NCI-H1930 (cell line): ENCODE measurements at places on chromosomes 13 and 19.
A peak's percentile ranks its signal among the peaks of the same experiment; 100 is the strongest.

GRCh38 chr13:31119966-31120700 lies 41.6 kb downstream of the HSPH1 start:
- DNase-seq: no peak

- no peak for DNase-seq
These were observed 630.3 kb downstream of the GPC5 start for GRCh38 chr13:92028695-92029094.

GRCh38 chr13:33994826-33995502 lies 177.0 kb downstream of the RFC3 start:
- DNase-seq: no peak

DNA sequence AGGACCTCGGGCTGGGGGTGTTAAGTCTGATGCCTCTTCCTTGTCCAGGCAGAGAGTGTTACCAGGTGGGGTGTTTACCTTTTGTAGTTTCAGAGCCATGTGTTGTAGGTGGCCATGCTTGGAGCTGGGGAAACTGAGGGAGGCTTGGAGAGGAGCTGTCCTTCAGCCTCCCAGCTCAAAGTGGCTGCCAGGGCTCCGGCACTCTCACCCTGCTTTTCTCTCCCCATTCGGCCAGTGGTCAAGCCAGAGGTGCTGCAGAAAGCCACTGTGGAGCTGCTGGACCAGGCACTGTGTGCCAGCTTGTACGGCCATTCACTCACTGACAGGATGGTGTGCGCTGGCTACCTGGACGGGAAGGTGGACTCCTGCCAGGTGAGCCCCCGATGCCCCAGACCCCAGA lies 17.4 kb downstream of the TIMM13 start:
- DNase-seq: no peak

GRCh38 chr13:86438034-86438433 lies 638.8 kb upstream of the SLITRK6 start:
- peak; percentile 39 for DNase-seq

DNA sequence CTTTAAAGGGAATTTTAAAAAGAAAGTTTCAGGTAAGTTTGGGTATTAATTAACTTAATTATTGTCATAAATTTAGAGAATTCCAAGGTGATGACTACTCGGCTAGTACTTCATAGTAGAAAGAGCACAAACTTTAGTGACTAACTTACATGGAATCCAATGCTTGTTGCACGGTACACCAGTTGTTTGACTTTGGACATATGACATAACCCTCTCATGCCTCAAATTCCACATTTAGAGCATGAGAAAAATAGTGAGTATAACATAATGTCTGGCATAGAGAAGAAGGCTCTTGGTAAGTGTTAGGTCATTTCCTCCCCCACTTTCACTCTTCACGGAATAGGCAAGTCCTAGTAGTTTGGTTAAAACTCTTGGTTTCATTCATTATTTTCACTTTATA lies 1249.4 kb upstream of the SLC10A2 start:
- DNase-seq: no peak

- DNase-seq: peak; percentile 49
These were observed 2.4 kb upstream of the SSBP4 start for GRCh38 chr19:18416778-18417249.

DNA sequence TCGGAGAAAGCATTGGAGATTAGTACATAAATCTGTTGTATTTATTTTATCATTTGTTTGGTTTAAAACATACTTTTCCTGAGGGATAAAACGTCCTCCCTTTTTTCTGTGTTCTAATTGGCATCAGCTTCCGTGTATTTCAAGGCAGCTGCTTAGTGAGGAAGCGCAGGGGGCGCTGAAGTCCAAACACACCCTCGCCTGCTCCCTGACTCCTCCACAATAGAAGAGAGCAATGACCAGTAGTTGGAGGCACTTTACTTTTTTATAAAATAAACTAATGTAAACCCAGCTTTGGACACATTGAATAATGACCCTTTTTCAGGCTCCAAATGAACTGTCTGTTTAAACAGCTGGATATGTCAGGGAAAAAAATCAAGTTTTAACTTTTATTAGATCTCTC lies 79.9 kb downstream of the RNASEH2B start:
- peak; percentile 65 for DNase-seq

GRCh38 chr13:47094734-47095434 lies 198.0 kb upstream of the HTR2A start:
- DNase-seq: no peak

GRCh38 chr13:20514866-20515265 lies 10.8 kb downstream of the CRYL1 start:
- no peak for DNase-seq

DNA sequence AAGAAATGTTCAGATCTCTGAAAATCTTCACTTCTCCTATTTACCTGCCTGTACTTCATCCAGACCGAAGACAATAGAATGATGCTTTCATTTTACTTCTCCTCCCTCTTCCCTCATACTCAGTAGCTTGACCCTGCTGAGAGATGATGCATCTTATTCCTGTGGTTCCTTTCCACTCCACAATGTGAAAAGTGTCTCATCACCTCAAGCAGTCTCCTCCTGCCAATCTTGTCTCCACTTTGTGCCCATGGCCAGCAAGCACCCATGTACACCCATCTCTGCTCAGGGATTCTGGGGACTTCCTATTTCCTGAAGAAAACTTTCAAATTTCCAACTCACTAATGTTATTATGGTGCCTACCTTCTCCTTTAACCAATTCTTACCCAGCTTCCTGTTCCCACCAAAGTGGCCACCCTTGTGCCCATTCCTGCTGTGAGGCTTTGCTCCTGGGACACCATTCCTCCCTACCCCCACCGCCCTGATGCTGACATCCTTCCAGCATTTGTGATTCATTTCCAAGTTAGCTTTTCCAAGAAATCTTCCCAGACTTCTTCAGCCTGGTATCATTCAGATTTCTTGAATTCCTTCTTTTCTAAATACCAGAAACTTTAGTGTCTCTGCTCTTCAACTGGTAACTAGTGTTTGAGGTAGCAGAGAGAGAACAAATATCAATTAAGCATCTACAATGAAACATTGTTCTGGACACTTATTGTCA lies 212.5 kb downstream of the POSTN start:
- DNase-seq: no peak

DNA sequence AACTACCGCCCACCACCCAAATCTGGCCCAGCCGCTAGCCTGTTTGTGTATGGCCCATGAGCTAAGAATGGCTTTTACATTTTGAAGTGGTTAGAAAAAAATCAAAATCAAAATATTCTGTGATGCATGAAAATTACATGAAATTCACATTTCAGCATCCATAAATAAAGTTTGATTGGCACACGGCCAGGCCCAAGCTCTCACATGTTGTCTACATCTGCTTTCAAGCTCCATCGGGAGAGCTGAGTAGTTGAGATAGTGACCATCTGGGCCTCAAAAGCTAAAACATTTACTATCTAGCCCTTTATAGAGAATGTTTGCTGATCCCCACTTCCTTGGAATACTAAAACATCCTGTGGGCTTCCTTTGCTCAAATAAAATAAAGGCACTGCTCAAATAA lies 14.5 kb downstream of the RFX2 start:
- no peak for DNase-seq

DNA sequence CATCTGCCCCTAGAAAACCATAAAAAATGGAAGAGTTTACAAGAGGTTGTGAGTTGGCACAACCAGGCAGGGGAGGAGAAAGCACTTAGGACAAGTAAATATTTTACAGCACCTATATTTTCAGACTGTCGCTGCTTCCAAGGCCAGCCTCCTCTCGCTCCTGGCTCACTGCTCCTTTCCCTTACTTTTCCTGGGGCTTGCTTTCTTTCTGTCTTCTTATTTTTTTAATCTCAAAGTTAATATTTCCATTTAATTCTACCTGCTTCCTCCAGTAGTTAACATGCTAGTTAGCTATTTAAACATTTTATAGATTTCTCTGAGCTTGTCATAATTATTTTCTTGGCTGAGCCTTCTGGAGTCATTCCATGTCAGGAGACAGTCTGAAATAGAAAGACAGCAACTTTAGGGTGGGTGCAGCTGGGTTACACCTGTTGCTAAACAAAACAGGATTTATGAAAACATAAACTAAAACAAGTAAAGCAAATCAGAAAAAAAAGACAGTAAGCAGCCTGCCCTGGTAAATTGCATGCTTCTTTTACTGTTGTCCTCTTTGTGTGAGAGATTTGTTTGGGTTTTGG lies 330.1 kb downstream of the DLEU7 start:
- DNase-seq: no peak

- no peak for DNase-seq
These were observed 53.3 kb downstream of the PARP4 start for GRCh38 chr13:24459234-24459633.

GRCh38 chr13:110290826-110291225 lies 16.1 kb downstream of the COL4A1 start:
- no peak for DNase-seq

DNA sequence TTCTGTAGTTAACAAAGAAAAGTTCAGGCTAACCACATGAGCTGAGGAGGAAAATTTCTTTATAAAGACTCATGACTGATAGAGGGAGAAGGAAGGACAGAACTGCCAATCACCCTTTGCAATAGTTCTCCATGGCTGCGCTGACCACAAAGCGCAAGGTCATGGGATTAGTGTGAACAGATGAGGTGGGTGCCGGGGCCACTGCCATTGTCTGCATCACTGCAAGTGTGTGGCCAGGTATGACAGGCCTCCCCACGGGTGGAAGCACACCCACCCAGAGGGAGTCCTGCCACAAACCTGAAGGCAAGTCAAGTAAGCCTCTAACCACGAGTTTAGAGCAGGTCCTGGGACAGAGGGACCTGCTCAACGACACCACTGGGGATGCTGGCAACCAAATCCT lies 128.1 kb downstream of the TUBA3C start:
- no peak for DNase-seq

DNA sequence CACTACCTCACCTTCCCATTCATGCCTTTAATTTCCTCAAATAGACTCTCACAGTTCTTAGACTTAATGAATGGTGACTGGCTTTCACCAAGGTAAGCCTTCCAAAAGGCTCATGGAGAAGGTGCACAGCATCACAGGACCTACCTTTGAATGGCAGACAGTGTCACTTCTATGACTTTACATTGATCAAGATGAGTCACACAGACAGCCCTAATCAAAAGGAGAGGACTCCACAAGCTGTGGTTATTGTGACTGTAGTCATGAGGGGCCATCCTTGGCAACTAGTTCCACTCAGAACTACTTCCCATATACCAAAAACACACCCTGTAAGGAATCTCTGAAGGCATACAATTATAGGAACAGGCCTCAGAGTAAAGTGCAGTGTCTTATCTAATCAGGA lies 5.9 kb downstream of the LGALS16 start:
- no peak for DNase-seq
